AG09309 (cell line): ENCODE measurements at places on chromosomes 7 and 10.

DNA sequence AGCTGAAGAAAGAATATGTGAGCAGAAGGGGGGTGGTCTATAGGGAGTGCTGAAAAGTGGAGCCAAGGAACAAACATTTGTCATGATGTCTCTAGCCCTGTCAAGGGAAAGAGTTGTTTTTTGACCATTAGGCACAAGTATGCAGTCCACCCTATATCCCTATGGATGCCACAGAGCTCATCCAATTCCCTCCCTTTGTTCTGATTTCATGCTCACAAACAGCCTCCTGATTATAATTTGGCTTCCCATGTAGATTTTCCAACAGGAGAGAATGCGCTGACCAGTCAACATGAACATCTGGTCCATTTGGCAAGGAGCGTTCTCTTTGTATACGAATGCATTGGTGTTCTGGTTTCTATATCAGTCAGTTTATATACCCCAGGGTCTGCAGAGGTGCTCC is 12.1 kb upstream of the CEP41 start:
- DNase-seq, result no peak

- no peak for DNase-seq
Observed at GRCh38 chr10:13636776-13637175, 50.0 kb downstream of the PRPF18 start.

GRCh38 chr10:130689743-130690626 is 553.8 kb downstream of the GLRX3 start:
- no peak for DNase-seq

- no peak for DNase-seq
Observed at GRCh38 chr10:70459061-70459773, 17.7 kb upstream of the NODAL start.

DNA sequence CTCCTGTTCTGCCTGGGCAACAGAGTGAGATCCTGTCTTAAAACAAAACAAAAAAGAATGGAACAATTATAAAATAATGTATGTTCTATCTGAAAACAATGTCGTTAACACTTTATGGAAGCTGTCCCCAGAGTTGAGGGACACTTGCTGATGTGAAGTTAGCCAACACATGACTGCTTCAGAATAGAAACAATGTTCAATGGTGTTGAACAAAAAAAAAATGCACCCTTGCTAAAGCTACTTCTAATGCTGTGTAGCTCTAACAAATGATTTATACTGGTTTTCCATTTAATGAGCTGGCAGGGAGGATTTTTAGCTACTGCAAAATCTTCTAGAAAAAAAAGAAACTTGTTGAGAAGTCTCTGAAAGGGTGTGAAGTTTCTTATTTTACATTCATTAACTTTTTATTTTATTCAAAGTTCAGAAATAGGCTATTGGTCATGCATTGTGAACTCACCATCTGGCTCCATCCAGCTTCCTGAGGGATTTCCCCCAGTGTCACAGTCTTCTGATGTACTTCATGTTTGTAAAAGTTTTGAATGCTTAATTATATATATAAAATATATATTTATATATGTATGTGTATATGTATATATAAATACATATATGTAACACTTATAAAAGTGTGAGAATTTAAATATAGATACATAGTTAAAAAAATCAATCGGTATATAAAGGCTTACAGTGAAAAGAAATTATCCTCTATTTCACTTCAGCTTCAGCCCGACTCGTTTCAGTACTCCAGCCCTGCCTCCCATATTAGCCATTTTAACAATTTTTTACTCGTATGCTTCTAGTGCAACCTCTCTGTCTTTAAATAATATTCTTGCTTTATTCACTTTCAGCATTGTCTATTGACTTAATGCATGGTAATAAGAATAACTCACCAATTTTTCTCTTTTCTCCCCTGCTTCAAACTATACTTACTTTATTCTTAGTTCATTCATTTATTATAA is 35.0 kb downstream of the HDAC9 start:
- DNase-seq, result no peak

DNA sequence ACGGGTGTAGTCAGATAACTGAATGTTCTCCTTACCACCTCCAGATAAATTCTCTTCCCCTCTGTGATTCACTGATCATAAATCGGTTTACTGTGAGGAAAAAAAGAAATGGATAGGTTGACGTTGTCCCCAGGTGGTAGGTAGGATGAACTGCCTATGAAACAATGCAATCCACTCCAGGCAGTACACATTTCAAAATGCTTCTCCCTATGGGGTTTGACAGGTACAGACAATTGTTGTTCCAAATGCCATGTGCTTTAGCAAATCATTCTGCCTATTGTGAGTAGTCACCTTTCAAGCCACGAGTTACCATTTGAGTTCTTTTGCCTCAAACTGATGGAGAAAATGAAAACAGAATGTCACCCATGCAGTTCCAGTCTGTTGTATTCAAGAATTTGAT is 21.8 kb downstream of the VIM start:
- DNase-seq, result no peak

DNA sequence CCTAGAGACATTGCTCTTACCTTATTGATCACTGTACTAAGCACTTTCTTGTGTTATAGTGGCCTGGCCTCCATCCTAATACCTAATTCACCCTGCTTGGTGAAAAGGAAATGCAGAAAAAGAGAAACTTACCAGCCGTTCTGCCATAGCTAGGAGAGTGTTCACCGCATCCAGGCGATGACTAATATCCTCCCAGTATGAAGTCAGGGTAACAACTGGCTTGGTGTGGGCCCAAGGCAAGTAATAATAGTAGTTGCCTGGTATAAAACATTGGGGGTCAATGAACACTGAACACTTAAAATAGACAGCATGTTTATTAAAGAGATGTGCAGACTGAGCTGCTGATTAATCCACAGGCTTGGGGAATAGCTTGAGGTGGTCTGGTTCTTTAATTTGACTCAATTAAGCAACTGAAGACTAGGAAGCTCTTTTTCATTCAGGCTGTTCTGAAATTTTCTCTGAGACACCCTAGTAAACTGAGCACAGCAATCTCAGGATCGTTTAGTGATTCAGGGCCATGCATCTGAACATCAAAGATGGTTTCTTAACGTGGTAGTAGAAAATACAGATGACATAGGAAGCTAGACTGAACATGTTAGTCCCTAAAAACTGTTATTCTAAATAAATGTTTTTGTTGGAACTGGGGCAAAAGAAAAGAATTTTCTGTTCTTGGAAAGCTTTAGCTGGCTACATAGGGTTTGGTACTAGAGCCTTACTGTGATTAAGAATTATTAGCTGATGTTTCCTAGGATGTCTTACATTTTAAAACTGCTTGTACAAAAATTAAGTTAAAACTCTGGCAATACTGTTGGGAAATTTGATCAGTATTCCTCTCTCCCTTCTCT is 102.2 kb downstream of the MYOF start:
- DNase-seq, result no peak

- no peak for DNase-seq
Observed at GRCh38 chr7:107998150-107998549, 4.8 kb downstream of the LAMB1 start.

DNA sequence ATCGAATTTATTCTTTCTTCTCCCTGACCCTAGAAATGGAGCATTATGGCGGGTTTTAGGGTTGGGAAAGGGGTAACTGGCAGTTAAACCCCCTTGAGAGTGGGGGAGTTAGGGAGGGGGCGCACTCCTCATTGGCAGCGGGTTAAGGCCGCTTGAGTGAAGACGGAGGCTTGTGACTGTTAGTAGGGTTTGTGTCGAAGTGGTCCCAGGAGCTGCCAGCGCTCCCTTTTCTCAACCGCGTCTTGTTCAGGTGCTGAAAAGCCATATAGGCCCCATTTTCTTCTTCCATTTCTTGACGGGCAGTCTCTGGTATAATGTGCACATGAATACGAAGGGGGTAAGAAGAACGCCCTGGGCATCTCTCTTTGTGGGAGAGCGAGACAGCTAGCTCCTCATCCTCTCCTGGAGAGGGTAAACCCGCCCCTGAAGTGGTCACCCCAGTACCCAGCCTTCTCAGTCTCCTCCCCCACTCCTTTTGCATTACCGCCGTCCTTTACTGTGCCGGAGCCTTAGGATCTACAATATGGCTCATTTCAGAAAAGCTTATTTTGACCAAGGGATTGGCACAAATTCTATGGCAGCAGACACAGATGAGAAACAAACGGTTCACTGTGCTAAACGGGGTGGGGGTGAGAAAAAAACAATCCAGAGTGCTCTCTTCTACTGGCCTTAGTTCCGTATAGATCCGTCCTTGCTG is 836 bp downstream of the KMT2E start:
- DNase-seq, result no peak

DNA sequence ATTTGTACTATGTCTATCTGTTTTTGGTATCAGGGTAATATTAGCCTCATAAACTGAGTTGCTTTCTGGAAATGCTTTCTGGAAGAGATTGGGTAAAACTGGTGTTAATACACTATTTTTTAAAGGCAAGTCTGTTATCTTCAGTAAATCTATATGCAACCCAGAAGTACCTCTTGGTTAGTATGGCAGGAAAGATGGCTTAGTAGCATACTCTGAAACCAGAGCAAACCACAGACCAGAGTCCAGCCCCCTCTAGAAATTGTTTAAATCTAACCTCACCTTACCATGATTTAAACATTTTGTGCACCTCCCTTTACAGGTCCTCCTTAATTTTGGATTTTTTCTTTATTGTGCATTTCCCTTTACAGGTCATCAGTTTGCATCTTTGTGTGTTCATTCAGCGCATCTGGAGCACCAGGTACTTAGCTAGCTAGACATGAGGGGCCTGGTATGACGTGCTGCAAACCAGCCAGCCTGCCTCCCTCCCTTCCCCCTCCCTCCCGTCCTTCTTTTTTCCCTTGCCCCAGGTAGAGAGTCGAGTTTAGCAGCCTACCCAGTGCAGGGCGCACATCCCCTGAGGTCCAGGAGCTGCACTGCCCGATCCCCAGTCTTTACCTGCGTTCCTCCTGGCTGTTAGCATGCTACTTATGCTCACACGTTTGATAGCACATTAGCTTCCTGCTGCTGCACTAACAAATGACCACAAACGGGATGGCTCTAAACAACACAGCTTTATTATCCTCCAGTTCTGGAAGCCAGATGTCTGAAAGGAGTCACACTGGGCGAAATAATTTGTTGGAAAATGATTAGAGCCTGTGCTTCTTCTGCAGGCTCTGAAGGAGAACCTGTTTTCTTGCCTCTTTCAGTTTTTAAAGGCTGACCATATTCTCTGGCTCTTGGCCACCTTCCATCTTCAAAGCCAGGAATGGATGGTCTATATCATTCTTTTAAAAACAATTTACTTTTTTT is 299.9 kb upstream of the HABP2 start:
- DNase-seq, result no peak

GRCh38 chr7:36389371-36390198 is at the start of gene ANLN:
ANLN (plus strand) TSS chr7:36389862; CDS start chr7:36390027, 165 bp downstream.
- DNase-seq, result peak; percentile 74

DNA sequence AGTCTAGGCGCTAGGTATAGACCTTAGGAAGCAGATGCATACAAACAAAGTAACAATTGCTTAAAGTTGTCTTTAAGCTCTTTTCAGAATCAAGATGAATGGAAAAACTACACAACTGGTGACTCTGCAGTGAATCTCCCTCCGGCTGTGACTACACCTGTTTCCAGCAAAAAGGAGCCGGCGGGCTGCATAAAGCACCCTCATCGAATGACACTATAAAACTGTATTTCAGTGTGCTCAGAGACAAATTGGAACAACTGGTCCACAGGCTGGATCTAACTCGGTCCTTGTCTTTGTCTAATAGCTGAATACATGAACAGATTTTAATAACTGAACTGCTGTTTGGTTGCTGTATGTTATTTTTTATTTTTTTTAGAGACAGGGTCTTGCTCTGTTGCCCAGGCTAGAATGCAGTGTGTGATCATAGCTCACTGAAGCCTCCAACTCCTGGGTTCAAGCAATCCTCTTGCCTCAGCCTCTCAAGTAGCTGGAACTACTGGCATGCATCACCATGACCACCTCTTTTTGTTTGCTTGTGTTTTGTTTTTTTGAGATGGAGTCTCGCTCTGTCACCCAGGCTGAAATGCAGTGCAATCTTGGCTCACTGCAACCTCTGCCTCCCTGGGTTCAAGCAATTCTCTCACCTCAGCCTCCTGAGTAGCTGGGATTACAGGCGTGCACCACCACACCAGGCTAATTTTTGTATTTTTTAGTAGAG is 64.2 kb upstream of the SVIL start:
- no peak for DNase-seq

DNA sequence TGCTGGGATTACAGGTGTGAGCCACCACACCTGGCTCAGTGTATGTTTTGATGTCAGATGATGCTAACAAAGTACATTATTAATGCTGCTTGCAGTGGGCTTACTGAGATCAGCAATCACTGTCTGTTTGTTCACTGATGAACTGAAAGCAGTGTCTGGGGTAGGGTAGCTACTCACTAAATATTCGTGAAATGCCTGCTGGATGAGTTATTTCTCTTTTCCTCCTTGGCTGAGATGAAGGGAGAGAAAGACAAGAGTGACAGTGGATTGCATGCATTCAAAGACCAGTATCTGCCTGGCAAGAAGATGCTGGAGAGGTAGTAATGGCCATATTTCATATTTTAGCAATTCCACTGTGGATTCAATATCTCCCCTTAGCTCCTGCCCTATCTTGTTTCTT is 32.3 kb downstream of the FAM107B start:
- no peak for DNase-seq

GRCh38 chr10:70699659-70700174 is 27.4 kb downstream of the ADAMTS14 start:
- no peak for DNase-seq

DNA sequence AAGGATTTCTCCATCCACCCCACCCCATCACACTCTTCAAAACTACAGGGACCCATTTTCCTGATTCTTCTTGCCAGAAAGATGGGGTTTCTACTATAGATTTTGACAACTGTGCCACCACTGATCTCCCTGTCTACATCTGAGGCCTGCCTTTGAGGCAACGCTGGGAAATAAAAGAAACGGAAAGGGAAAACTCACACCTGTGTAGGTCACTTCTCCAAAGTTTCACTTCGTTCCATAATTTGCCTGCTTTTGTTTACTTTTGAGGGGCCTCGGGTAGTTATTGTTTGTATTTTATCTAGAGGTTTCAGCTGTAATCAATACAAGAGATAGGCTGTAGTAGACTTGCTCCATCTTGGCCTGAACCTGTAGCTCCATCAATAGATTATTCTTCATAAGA is 56.1 kb downstream of the RAPGEF5 start:
- DNase-seq, result no peak

DNA sequence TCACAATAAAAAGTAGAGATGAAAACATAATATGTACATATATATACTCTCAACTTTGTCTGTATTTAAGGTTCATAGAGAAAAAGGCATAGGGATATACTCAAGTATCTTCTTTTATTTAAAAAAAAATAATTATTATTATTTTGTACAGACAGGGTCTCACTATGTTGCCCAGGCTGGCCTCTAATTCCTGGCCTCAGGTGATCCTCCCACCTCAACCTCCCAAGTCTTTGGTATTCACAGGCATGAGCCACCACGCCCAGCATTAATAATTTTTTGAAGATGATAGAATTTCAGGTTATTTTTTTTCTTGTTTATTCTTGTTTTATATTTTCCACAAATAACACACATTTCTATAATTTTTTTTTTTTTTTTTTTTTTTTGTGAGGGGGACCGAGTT is 113.8 kb downstream of the PLXNA4 start:
- no peak for DNase-seq
